ENCODE measurements at places on chromosomes 7 and 10.

DNA sequence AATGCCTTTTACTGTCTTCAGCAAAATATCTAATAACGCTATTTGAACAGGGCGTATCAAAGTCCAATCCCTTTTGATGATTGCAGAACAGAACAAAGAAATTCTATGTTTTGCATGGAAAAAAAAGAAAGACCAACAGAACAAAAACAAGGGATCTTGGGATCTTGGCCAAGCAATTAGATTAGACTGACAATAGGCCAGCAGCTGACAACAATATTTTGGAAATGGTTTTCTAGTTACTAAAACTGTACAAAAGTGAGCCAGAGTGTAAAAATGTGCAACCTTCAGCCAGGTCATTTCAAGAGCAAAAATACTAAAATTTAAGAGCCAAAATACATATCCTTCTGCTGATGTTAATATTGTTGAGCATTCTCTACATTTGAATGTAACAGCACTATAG is 716.5 kb upstream of the KCND2 start:
- no peak for DNase-seq

GRCh38 chr7:91266067-91266688 is 1.9 kb downstream of the FZD1 start:
- DNase-seq, result no peak

DNA sequence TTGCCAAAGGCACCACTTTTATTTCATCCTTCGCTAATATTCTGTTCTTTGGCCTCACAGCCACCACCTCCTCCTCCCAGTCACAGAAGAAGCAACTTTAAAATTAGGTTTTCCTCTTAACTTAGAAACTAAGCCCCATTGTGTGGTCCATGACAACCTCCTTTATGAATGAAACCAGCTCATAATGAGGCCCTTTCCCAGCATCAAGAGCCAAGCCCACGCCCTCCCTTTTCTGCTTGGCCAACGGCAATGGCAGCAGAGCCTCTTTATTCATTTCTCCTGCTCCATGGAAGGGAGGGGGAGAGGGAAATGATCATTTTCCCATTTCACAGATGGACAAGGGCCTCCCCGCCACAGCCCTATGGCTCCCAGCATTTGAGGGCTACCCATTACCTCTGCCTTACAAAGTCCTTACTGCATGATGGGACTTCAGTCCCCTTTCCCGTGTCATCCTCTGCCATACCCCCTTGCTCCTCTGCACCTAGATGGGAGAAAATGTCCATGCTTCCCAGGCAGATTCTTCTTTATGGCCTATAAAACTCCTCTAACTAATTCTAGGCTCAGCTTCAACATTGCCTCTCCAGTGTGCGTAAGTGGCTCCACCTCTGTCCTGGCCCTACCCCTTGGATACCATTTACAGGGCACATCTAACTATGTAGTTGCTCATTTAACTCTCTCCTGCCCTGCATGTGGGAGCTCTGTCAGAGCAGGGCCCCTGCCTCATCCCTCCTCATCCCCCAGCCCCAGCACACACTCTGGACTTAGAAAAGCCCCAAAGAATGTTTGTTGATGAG is 475.5 kb downstream of the RPS24 start:
- no peak for DNase-seq

GRCh38 chr10:72009425-72010081 is 45.4 kb downstream of the CHST3 start:
- DNase-seq, result no peak

GRCh38 chr7:3154881-3155494 is 111.3 kb upstream of the CARD11 start:
- DNase-seq, result peak; percentile 2

GRCh38 chr7:30815388-30815854 is 44.2 kb downstream of the MINDY4 start:
- DNase-seq, result no peak

Data from NCI-H1105 (cell line).